ENCODE measurements at places on chromosomes 6 and 20. TPM values are rescaled to one million over a fixed set of nuclear protein-coding genes. Genes with fewer than 3 reads are reported as not detected.

DNA sequence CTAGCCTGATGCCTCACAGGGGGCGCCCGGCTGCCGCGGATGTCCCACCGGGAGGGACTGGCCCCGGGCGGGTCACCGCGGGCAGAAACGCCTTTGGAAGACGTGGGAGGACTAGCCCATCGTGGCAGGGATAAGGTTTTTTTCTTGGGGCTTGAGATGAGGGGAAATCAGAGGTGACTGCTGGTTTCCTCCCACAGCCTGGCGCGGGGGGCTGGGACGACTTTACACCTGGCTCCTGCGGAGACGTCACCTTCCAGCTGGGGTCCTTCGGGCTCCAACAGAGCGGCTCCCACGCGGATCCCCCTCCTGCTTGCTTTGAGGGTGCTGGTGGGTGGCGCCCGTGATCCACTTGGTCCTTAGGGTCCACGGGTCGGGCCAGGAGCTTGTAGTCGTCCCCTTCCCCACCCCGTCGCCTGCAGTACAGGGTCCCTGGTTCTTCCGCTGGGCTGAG, 11.4 kb downstream of the ULBP3 start:
- peaks cover 20% of the 10 kb centered on the region for H3K27me3 ChIP-seq
- H3K27ac ChIP-seq = no peak overlapping the region
- no peak for DNase-seq
- no peaks in the 10 kb centered on the region for H3K4me1 ChIP-seq
- H3K36me3 ChIP-seq = no peaks in the 10 kb centered on the region
- H3K4me3 ChIP-seq = no peak overlapping the region

GRCh38 chr20:2596673-2597279, 55.7 kb upstream of the NOP56 start:
- H3K36me3 ChIP-seq = no peaks in the 10 kb centered on the region
- H3K27me3 ChIP-seq = peaks cover 19% of the 10 kb centered on the region
- DNase-seq = peak; percentile 18
- no peak overlapping the region for H3K4me3 ChIP-seq
- no peaks in the 10 kb centered on the region for H3K4me1 ChIP-seq

GRCh38 chr6:89221971-89222711, 5.0 kb upstream of the GABRR1 start:
- H3K27me3 ChIP-seq = no peaks in the 10 kb centered on the region
- DNase-seq = peak; percentile 47
- no peaks in the 10 kb centered on the region for H3K36me3 ChIP-seq
- H3K27ac ChIP-seq = no peak overlapping the region
- H3K4me1 ChIP-seq = peaks cover 15% of the 10 kb centered on the region

DNA sequence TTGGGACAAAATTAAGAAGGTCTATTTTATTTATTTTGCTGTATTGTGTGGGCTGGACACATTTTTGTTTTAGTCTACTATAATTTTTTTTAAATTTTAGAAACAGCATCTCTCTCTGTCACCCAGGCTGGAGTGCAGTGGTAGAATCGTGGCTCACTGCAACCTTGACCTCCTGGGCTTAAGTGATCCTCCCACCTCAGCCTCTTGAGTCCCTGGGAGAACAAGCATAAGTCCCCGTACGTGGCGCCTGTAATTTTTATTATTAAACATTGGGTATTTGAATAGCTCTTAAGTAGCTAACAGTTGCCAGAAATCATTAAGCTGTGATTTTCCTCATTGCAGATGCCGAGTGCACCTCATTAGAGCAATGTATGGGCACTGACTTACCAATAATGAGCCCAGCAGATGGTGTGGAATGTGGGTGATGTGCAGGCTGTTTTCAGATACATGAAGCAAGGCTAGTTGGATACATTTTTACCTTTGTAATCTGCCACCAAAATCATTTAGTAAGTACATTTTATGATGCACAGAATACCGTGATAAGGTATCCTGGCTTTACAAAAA, 10.3 kb upstream of the MAS1 start:
- no peak overlapping the region for H3K4me3 ChIP-seq
- no peak overlapping the region for H3K27ac ChIP-seq
- H3K36me3 ChIP-seq = no peaks in the 10 kb centered on the region
- DNase-seq = no peak
- H3K27me3 ChIP-seq = peaks cover under 1% of the 10 kb centered on the region
- no peaks in the 10 kb centered on the region for H3K4me1 ChIP-seq

DNA sequence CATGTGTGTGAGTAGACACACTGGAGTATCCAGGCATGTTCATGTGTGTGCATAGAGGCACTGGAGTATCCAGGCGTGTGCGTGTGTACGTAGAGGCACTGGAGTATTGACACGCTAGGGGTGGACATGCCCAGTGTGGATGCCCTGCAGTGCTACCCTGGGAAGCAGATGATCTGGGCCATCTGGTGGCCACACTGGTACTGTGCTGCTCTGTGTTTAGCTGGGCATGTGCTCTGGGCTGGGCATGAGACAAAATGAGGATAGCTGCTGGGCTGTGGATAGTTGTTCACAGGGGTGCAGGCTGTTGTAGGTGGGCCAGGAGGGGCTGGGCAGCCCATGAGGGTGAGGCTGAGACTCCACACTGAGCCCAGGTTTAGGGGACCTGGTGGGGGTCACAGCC, 24.0 kb upstream of the NPBWR2 start:
- H3K4me1 ChIP-seq = no peaks in the 10 kb centered on the region
- no peaks in the 10 kb centered on the region for H3K36me3 ChIP-seq
- H3K27me3 ChIP-seq = peaks cover 14% of the 10 kb centered on the region
- no peak overlapping the region for H3K27ac ChIP-seq
- DNase-seq = peak; percentile 27

- no peak overlapping the region for H3K27ac ChIP-seq
- peaks cover 8% of the 10 kb centered on the region for H3K4me1 ChIP-seq
- no peak overlapping the region for H3K4me3 ChIP-seq
- DNase-seq = no peak
Observed at GRCh38 chr20:54199283-54199682, 8.6 kb upstream of the PFDN4 start.

DNA sequence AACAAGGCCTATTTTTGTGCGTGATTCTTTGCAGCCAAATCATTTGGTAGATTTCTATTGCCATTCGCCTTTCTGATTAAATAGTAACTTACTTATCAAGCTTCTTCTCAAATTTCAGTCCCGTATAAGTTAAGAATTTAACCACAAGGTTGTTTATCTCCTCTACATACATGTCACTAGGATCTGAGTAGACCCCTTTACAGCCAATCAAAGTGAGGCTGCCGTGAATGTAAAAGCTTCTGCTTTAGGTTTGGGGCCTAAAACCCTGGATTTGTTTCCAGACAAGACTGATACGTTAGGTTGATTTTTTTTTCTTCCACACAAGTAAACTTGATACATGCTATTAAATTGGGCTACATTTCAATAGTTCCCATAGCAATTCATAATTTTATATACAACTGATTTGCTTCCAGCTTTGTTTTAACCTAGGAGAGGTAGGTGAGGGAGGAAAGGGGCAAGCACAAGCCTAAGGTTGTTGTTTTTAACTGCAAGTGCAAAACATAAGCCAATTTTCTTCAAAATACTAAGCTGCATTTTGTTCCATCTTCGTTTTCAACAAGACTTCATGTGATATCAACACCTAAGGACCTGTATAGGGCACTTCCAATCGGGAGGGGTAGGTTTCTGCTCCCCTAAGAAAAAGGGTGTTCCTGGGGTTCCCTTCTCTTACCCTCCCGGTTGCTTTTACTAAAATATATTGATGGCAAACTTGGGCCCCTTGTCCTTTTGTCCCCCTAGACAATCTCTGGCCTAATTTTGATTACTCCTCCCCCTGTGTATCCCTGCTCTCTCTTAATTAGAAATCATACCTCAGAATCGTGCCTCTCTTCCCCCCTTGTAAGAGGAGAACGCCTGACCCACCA, 1.7 kb downstream of the RANBP9 start:
- H3K27ac ChIP-seq = peak overlapping the region; percentile 77
- peaks cover 24% of the 10 kb centered on the region for H3K4me1 ChIP-seq
- no peaks in the 10 kb centered on the region for H3K27me3 ChIP-seq
- H3K36me3 ChIP-seq = no peaks in the 10 kb centered on the region
- H3K4me3 ChIP-seq = peak overlapping the region; percentile 99
- DNase-seq = peak; percentile 59

- DNase-seq = peak; percentile 64
- no peaks in the 10 kb centered on the region for H3K36me3 ChIP-seq
- H3K27ac ChIP-seq = no peak overlapping the region
- peaks cover 21% of the 10 kb centered on the region for H3K4me1 ChIP-seq
Observed at GRCh38 chr6:150343434-150343833, 25.4 kb upstream of the IYD start.

DNA sequence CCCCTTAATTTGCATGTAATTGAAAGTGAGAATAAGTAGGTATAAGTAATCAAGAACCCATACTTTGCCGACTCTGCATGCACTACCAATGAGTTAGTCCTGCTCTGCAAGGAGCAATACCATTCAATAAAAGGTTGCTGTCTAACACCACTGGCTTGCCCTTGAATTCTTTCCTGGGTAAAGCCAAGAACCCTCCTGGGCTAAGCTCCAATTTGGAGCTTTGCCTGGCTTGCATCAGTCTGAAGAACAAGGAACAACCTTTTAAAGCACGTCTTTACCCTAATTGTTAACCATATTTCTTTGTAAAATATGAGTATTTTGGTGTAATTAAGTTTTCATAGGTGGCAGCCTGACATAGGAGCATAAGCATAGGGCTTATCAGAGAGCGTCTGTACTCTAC, 367.7 kb downstream of the MEI4 start:
- H3K4me3 ChIP-seq = no peak overlapping the region
- DNase-seq = no peak

GRCh38 chr6:22227824-22228610, 68.8 kb downstream of the PRL start:
- no peak overlapping the region for H3K4me3 ChIP-seq
- no peaks in the 10 kb centered on the region for H3K36me3 ChIP-seq
- no peaks in the 10 kb centered on the region for H3K4me1 ChIP-seq
- H3K27me3 ChIP-seq = no peaks in the 10 kb centered on the region

- no peak for DNase-seq
- no peaks in the 10 kb centered on the region for H3K27me3 ChIP-seq
- no peak overlapping the region for H3K27ac ChIP-seq
- H3K4me1 ChIP-seq = peaks cover 4% of the 10 kb centered on the region
- peaks cover 26% of the 10 kb centered on the region for H3K36me3 ChIP-seq
- no peak overlapping the region for H3K4me3 ChIP-seq
Observed at GRCh38 chr20:47208534-47209174, 147.8 kb downstream of the ZMYND8 start.

Gene PRSS16
- not detected for total RNA-seq

Gene FABP7
- not detected for total RNA-seq

Gene CDH4
- total RNA-seq = 4.4 TPM
